Suppressor macrophage treated with lipopolysaccharide for 4 hours (primary cell): ENCODE measurements at places on chromosomes 7 and 10.

GRCh38 chr7:47379629-47380324, 202.1 kb downstream of the TNS3 start:
- no peak for DNase-seq

GRCh38 chr10:130038611-130039109, 72.0 kb downstream of the C10orf143 start:
- DNase-seq = no peak

DNA sequence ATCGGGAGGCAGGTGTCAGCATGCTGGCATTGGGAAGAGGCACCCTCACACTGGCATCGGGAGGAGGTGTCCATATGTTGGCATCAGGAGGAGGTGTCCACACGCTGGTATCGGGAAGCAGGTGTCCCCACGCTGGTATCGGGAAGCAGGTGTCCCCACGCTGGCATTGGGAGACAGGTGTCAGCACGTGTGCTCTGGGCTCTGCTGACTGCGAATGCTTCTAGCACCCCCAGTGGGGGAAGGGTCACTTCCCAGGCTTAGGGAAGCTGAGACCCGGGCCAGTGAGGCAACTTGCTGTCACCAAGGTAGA, 92.5 kb upstream of the IKZF1 start:
- no peak for DNase-seq

- no peak for DNase-seq
These were observed 15.4 kb downstream of the MICU1 start for GRCh38 chr10:72610466-72610865.

- no peak for DNase-seq
These were observed 37.8 kb downstream of the RHEB start for GRCh38 chr7:151481650-151482505.

GRCh38 chr7:27850531-27850930, 110.6 kb downstream of the TAX1BP1 start:
- DNase-seq = no peak
